ENCODE measurements at places on chromosomes 11 and 22. TPM values are rescaled to one million over a fixed set of nuclear protein-coding genes. Genes with fewer than 3 reads are reported as not detected.

DNA sequence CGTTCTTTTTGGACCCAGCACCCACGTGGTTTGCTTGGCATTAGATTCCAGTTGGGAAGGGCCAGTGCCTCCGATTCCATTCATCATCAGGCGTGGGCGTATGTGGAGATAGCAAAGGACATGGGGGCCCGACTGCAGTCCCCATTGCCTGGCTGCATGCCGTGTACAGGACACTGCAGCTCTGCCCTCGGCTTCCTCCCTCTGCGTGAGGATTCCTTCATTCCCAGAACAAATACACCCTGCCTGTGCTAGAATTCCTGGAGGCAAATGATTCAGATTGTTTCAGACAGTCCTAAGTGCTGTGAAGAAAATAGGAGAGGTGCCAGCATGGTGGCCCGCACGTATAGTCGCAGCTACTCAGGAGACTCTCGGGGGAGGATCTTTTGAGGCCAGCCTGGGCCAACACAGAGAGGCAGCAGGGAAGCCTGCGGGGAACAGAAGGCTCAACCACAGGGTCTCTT, 15.4 kb downstream of the DERL3 start:
- H3K27ac ChIP-seq, result no peak overlapping the region
- peaks cover 4% of the 10 kb centered on the region for H3K4me1 ChIP-seq
- DNase-seq, result no peak
- H3K4me3 ChIP-seq, result no peak overlapping the region

DNA sequence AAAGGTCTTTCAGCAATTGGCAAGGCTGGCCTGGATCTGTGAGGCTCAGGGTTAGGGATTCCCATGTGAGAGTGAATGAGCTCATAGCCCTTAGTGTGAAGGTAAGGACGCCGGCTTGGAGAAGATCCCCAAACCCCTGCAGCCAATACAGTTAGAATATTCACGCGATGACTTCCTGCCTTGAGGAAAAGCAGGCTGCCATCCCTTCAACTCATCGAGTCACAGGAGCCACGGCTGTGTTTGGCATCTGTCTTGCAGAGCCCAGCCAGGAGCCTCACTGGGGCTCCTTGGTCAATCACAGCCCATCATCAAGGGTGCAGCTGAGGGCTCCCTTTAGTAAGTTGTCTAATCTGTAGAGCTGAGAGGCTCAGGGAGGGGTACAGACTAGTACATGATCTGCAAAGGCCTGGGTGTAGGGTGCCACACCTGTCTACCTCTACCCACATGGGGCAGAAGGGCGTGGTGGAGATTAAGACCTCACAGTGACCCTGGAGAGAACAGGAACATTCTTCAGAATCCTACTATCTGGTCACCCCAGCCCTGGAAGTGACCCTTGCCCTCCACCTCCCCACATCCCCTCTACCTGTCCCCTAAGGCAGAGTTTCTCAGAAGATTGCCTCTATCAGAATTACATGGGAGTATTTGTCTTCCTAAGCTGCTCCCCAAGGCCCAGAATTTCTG, 18.5 kb downstream of the IL10RA start:
- H3K4me1 ChIP-seq, result peaks cover 16% of the 10 kb centered on the region
- no peak overlapping the region for H3K4me3 ChIP-seq
- H3K27ac ChIP-seq, result no peak overlapping the region
- peaks cover 5% of the 10 kb centered on the region for H3K27me3 ChIP-seq

GRCh38 chr11:128610721-128611617, 23.6 kb upstream of the ETS1 start:
- H3K27me3 ChIP-seq, result peaks cover 11% of the 10 kb centered on the region
- H3K36me3 ChIP-seq, result no peaks in the 10 kb centered on the region
- H3K4me1 ChIP-seq, result peaks cover 76% of the 10 kb centered on the region
- no peak for DNase-seq
- peak overlapping the region; percentile 75 for H3K27ac ChIP-seq
- H3K4me3 ChIP-seq, result peak overlapping the region; percentile 17

DNA sequence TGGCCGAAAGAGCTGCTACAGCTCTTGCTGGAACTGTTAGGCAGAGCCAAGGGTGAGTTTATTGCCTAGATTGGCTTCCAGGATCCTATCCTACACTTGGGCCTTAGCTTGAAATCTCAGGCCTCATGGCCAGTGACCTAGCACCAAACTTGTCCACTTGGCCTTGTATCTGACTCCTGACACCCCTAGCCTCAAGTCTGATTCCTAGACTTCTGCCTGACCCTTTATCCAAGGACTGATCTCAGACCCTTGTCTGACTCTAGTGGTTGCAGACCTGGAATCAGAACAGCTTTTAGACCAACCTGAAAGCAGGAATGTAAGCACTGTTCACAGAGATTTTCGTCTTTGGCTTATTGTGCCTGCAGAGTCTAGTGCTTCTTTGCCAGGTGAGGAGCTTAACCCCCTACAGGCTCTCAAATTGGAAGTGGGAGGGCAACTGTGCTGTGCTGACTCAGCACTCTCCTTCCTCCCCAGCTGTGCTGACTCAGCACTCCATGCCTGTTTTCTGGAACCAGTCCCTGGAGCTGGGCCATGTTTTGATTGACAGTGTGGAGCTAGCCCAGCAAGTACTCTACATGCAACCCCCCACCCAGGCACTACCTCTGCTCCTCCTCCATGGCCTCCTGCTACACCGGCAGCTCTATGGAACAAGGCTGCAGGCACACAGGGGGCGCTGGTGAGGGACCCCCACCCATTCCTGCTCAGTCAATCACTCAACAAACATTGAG, 35.1 kb downstream of the RRP8 start:
- H3K27ac ChIP-seq, result no peak overlapping the region
- H3K27me3 ChIP-seq, result peaks cover 11% of the 10 kb centered on the region
- no peak for DNase-seq
- H3K4me1 ChIP-seq, result no peaks in the 10 kb centered on the region
- H3K4me3 ChIP-seq, result no peak overlapping the region

- H3K36me3 ChIP-seq, result peaks cover 10% of the 10 kb centered on the region
- no peak overlapping the region for H3K4me3 ChIP-seq
- H3K27ac ChIP-seq, result no peak overlapping the region
- H3K27me3 ChIP-seq, result peaks cover 11% of the 10 kb centered on the region
- no peak for DNase-seq
- H3K4me1 ChIP-seq, result peaks cover 31% of the 10 kb centered on the region
These were observed 3.5 kb upstream of the PIK3C2A start for GRCh38 chr11:17211286-17211685.

DNA sequence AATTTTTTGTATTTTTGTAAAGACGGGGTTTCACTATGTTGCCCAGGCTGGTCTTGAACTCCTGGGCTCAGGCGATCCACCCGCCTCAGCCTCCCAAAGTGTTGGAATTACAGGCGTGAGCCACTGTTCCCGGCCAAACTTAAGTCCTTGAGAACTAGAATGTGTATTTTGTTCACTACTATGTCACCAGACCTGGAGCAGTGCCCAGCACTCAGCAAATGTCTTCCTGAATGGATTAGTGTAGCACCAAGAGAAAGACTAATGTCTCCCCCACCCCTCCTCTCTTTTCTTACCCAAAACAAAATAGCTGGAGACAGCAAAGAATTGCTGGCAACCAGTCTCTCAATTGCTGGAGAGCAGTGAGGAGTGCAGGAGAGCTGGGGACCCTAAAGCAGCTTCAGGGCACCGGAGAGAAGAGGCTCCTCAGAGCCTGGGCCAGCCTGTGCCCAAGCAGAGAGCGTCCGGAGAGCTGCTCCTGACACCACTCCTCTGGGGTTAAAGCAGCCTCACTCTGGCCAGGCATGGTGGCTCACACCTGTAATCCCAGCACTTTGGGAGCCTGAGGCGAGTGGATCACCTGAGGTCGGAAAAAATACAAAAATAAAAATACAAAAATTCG, 14.9 kb downstream of the SLC25A18 start:
- no peak overlapping the region for H3K4me3 ChIP-seq
- no peak overlapping the region for H3K27ac ChIP-seq
- H3K27me3 ChIP-seq, result peaks cover 13% of the 10 kb centered on the region

DNA sequence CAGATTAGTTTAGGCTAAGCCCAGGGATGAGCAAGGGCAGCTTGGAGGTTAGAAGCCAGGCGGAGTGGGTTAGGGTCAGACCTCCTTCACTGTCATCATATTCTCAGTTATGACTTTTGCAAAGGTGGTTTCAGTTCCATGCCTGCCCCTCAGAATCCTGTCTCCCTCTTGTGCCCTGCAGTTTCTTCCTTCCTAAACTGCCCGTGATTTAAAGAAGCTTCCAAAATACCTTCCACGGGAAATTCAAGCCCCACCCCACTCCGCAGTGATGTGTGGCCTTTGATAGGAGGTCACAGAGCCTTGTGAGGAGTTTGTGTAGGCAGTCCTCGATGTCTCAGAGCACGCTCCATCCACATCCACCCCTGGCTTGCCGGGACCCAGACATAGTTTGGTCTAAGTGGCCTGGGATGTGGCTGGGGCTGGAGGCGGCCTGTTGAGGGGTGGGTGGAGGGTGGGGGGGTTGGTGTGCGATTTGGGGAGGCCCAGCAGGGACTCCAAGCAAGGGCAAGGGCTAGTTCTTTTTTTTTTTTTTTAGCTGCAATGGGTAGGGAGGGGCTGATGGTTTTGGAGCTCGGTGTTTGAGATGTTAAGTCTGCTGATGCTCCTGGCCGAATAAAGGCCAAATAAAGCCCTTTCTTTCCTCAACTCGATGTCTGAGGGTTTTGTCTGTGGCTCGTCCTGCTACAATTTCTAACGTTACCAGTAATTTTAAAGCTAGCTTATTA, 1.6 kb upstream of the IFITM1 start:
- peak overlapping the region; percentile 82 for H3K4me3 ChIP-seq
- peaks cover 12% of the 10 kb centered on the region for H3K36me3 ChIP-seq
- no peak for DNase-seq
- peaks cover 50% of the 10 kb centered on the region for H3K4me1 ChIP-seq

- no peak overlapping the region for H3K4me3 ChIP-seq
- peaks cover 1% of the 10 kb centered on the region for H3K27me3 ChIP-seq
- peaks cover 7% of the 10 kb centered on the region for H3K4me1 ChIP-seq
- no peak for DNase-seq
- no peaks in the 10 kb centered on the region for H3K36me3 ChIP-seq
These were observed 229.0 kb downstream of the BLID start for GRCh38 chr11:121886996-121887395.

DNA sequence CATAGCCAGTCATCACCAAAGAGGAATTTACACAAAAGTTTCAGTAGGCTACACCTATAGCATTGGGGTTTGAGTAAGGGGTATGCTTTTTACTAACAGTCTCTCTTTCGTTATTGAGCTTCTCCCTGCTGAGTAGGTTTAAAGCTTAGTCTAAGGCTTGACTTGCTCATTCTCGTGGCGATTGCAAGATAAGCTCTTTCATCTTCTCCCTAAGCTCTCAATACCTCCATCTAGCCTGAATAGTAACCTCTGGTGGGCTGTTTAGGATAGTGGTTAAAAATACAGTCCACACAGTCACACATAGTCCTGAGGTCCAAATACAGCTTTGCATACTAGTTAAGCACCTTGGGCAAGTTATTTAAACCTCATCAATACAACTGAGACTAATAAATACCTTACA, 65.6 kb downstream of the IMMP1L start:
- peaks cover 7% of the 10 kb centered on the region for H3K4me1 ChIP-seq
- no peak overlapping the region for H3K27ac ChIP-seq
- DNase-seq, result no peak
- no peak overlapping the region for H3K4me3 ChIP-seq

DNA sequence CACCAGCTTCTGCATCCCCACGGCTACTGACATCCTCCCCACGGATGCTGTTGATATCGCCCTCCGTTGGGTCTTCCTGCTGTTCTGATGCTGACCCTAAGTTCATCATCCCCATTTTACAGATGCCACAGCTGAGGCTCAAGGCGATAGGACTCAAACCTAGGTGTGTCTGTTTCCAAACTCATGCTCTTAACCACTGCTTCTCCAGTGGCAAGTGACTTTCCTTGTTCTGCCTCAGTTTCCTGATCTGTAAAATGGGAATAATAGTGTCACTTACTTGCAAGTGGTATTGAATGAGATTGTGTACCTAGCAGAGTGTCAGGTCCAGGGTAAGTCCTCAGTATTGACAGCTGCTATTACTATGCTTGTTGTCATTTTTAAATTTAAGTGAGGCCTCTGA, 14.4 kb upstream of the SLC22A6 start:
- DNase-seq, result no peak
- H3K4me3 ChIP-seq, result peak overlapping the region; percentile 42
- H3K27me3 ChIP-seq, result peaks cover 11% of the 10 kb centered on the region
- H3K27ac ChIP-seq, result no peak overlapping the region

- no peaks in the 10 kb centered on the region for H3K4me1 ChIP-seq
- no peak overlapping the region for H3K4me3 ChIP-seq
- DNase-seq, result no peak
- H3K27me3 ChIP-seq, result no peaks in the 10 kb centered on the region
- H3K27ac ChIP-seq, result no peak overlapping the region
These were observed 353.1 kb downstream of the METTL15 start for GRCh38 chr11:28461338-28461737.

- H3K36me3 ChIP-seq, result peaks cover 5% of the 10 kb centered on the region
- no peak overlapping the region for H3K27ac ChIP-seq
- peaks cover 6% of the 10 kb centered on the region for H3K27me3 ChIP-seq
- DNase-seq, result no peak
- H3K4me1 ChIP-seq, result peaks cover 15% of the 10 kb centered on the region
These were observed 65.4 kb upstream of the TSPAN18 start for GRCh38 chr11:44661311-44661717.

GRCh38 chr11:10592331-10592730, 23.9 kb upstream of the LYVE1 start:
- H3K27me3 ChIP-seq, result no peaks in the 10 kb centered on the region
- no peak for DNase-seq
- H3K36me3 ChIP-seq, result no peaks in the 10 kb centered on the region

GRCh38 chr22:22669093-22669492, 24.7 kb downstream of the GGTLC2 start:
- no peak overlapping the region for H3K4me3 ChIP-seq
- no peak for DNase-seq
- H3K36me3 ChIP-seq, result no peaks in the 10 kb centered on the region
- no peak overlapping the region for H3K27ac ChIP-seq

- H3K27me3 ChIP-seq, result peaks cover 7% of the 10 kb centered on the region
These were observed 72.8 kb upstream of the CDON start for GRCh38 chr11:126135235-126136176.

DNA sequence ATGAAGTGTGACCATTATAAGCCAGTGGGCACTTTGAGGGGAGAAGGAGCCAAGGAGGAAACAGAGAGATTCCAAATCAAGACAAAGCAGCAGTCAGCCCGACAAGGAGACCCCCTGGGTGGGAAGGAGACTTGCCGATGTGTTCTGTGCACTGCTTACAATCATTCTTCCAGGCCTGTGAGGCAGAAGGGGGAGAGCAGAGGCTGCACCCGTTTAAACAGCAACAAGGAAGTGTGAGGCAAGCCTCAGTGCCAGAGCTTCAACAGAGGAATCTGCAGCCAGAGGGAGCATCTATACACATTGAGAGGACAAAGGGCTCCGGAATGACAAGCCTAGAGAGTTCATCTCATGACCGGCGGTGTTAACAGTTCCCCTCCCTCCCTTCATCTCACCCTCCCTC, 121.1 kb downstream of the NXPE2 start:
- H3K36me3 ChIP-seq, result no peaks in the 10 kb centered on the region
- no peak for DNase-seq
- peaks cover 1% of the 10 kb centered on the region for H3K27me3 ChIP-seq
- no peak overlapping the region for H3K27ac ChIP-seq

GRCh38 chr11:102347462-102348370, 702 bp downstream of the BIRC2 start:
- peak overlapping the region; percentile 93 for H3K27ac ChIP-seq
- peaks cover 26% of the 10 kb centered on the region for H3K4me1 ChIP-seq
- H3K4me3 ChIP-seq, result peak overlapping the region; percentile 92
- no peak for DNase-seq
- no peaks in the 10 kb centered on the region for H3K36me3 ChIP-seq

- H3K36me3 ChIP-seq, result no peaks in the 10 kb centered on the region
- peaks cover 3% of the 10 kb centered on the region for H3K4me1 ChIP-seq
- peak overlapping the region; percentile 67 for H3K4me3 ChIP-seq
- H3K27me3 ChIP-seq, result peaks cover 6% of the 10 kb centered on the region
These were observed 27.5 kb upstream of the FBXO3 start for GRCh38 chr11:33801821-33802193.

Gene OR5A1
- total RNA-seq, result not detected

Gene FUT4
- total RNA-seq, result 6.3 TPM

Gene FAM111B
- total RNA-seq, result 3.4 TPM

Gene MRPL17
- 44.8 TPM for total RNA-seq

Gene BLID
- not detected for total RNA-seq

Gene SCGB1A1
- 0.72 TPM for total RNA-seq

All from endothelial cell (in vitro differentiated cells).